ENCODE measurements at places on chromosomes 12 and 14.

GRCh38 chr12:92478692-92479091 lies 224.1 kb upstream of the PLEKHG7 start:
- DNase-seq = no peak

GRCh38 chr14:89098254-89098653 lies 273.8 kb downstream of the TTC8 start:
- DNase-seq = no peak

DNA sequence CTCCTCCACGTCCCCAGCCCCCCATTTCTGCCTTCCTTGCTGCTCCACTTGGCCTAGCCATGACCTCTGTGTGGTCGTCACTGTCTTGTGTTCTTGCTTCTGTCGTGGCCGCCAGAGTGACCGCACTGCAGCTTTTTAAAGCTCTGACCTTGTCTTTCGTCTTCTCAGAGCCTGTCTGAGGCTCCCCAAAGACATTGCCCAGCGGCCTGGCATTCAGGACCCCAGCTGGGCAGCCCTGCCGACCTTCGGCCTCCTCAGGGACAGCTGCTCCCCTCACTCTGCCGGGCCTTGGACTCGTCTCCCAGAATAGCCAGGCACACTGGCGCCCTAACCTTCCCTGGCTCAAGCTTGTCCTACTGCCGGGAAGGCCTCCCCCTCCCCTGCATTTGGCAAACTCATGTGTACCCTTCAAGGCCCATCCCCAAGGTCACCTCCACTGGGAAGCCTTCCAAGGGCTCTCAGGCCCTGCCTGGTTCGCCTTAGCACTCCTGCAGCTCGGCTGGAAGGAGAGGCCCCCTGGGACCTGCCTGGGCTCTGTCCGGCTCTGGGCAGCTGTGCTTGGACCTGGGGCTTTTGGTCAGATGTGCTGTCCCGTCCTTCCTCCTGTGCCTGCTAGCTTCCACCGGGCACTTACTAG lies 15.7 kb upstream of the DLK1 start:
- no peak for DNase-seq

GRCh38 chr14:57560681-57561080 lies 67.0 kb upstream of the CCDC198 start:
- DNase-seq = no peak
